ENCODE measurements at places on chromosomes 4 and X.

DNA sequence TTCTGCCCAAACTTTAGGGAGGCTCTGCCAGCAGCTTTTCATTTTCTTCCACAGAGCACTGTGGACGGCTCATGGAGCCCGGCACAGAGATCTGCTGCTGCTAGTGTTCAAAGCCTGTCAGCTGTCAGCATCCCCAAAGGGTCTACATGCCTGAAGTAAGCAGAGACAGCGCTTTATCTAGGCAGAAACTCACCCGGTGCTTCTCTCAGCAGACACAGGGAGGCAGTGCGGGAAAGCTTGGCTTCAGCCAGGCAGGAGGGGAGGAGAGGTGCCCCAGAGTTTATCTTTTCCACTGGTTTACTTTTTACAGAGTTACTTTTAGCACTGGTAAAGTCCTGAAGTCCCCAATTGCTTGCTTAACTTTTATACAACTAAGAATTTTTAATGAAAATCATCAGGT, 339.3 kb downstream of the NKX6-1 start:
- no peak for DNase-seq

DNA sequence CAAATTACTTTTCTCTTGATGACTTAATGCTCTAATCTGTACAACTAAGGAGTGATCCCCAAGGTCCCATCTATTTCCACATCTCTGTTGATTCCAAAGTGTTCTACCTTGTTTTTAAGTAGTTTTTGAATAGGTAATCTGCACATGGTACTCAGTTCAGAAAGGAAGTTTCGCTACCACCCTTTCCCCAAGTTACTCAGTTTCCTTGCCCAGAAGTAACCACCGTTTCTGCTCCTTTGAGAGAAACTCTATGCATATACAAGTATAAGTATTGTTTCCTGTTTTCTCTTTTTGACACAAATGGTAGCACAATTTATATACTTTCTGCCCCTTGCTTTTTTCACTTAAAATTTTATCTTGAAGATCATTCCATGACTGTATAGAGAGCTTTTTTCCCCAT, 18.1 kb downstream of the TMEM154 start:
- DNase-seq, result no peak

DNA sequence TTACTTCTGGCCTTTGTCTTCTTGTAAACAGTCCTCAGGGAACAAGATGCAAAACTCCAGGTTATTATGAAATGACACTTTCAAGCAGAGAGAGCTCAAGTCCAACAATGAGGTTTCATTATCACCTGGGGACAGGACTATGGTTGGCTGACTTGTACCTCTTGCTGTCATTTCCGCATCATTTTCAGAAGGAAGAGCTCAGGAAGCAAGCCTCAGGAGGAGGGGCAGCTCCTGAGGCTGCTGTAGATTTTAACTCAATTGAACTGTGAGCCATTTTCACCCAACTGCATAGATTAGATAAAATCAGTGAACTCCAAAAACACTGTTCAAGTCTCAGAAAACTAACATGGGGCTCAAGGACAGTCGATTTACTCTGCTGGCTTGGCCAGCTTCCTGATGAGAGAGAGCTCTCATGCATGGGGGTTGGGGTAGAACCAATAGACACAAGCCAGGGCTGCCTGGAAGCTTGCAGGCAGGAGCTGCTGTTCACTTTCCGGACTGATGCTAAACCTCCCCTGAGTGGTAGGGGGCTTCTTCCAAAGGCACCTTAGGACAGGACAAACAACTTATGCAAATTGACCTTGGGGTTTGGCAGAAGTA, 23.6 kb downstream of the TMEM255A start:
- DNase-seq, result no peak

DNA sequence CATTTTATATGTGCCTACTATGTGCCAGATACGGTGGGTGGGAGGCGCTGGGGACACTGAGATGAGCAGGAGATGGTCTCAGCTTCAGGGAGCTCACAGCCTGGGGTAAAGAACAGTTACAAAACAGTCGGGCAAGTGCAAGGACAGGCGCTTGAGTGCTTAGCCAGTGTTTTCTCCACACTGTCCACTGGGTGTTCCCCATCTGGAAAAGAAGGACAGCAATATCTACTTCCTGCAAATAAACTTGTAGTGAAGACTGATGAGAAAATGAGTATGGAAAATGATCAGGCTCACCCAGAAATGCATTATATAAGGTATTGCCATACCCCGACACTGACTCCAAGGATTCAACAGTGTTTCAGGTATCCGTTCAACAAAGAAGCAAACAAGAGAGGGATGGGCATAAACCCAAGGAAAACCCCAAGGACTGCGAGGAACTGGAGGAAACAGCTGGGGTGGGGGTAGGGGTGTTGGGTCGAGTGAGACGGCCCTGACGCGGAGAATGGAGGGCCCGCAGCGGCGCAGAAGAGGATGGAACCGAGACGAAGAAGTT, 835 bp downstream of the TMEM185A start:
- no peak for DNase-seq

DNA sequence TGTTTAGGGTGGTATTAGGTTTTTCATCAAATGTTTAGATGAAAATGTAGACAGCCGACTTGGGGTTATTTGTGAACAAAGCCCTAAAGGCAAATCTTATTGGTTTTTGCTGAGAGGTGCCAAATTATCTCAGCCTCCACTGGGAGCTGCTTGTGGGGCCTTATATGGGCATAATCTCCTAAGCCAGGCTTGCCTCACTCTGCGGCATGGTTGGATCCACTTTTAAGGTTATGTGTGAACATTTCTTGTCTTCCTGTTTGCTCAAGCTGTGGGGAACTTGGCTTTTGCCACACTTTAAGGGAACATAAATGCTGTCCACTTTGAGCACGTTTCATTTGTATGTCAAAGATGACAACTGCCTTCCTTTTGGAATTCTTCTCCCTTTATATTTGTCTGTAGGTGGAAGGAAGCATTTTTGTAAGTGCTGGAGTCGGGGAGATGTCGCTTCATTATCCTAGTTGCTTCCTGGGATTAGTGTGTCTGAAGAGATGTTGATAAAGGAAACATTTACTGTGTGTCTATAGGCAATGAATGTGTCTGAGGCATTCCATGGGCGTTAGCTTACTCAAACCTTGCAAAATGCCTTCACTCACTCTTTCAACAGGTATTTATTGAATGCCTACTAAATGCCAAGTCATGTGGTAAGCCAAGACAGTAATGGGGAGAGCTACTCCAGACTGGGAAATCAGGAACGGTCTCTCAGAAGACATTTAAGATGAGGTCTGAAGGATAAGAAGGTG, 78.3 kb downstream of the SLC9A6 start:
- DNase-seq, result no peak

GRCh38 chr4:59689149-59689548, 1511.0 kb upstream of the ADGRL3 start:
- DNase-seq, result no peak

GRCh38 chr4:25233737-25234389, at the start of gene PI4K2B:
Gene PI4K2B, plus strand, starts transcription at chr4:25234033. Its CDS starts 131 bp downstream, at chr4:25234164.
- DNase-seq, result peak; percentile 71

GRCh38 chr4:189305500-189305899, 635.2 kb upstream of the FRG1 start:
- no peak for DNase-seq

- DNase-seq, result no peak
Observed at GRCh38 chr4:7424553-7425111, 10.1 kb downstream of the PSAPL1 start.

GRCh38 chr4:170581322-170581721, 491.6 kb upstream of the AADAT start:
- DNase-seq, result no peak

- no peak for DNase-seq
Observed at GRCh38 chr4:108029731-108030130, 40.0 kb downstream of the HADH start.

Data from dorsolateral prefrontal cortex (tissue), 122 donors.